ENCODE measurements at places on chromosomes 2 and 18.

DNA sequence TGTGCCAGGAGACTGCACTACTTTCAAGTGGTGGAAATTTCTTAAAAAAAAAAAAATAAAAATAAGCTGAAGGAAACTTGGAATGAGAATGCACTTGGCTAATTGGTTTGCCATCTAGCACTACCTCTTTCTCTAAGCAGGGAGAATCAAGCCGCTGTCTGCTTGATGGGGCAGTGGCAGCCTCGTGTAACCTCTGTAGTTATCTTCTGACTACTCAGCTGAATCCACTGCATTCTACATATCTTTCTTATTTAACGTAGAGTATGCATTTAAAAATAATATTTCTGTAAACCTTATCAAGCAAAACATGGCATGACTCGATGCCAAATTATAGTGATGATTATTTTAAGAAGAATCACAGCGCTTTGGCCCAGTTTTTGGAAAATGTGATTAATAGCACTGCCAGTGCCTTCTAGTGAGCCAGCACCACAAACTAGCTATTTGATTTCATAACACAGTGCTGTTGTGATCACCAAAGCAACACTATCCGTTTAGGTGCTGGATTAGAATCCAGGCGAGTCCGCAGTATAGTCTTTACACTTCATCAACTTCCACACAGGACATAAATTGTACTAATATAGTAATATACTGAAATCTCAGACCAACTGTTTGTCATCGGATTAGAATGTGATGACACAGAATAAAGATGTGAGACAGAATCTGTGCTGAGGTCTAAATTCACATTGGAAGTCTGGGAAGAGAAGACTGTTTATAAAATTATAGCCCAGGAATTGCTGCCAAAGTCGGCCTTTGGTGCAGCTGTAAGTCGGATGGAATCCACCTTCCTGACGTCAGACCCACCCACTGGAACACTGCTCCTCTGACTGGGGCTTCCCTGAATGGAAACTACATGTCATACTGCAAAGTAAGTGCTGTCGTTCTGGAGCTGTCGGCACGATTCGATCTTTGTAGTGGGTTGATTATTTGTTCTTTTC lies 136.5 kb upstream of the ETAA1 start:
- no peak for DNase-seq

GRCh38 chr2:189442468-189442867 lies 1.2 kb downstream of the WDR75 start:
- DNase-seq = no peak

- no peak for DNase-seq
Observed at GRCh38 chr2:183812091-183812490, 687.8 kb downstream of the NUP35 start.

- peak; percentile 26 for DNase-seq
Observed at GRCh38 chr18:45212181-45213039, 402.9 kb upstream of the SLC14A2 start.

- DNase-seq = no peak
Observed at GRCh38 chr18:79866889-79867574, 69.3 kb downstream of the KCNG2 start.

DNA sequence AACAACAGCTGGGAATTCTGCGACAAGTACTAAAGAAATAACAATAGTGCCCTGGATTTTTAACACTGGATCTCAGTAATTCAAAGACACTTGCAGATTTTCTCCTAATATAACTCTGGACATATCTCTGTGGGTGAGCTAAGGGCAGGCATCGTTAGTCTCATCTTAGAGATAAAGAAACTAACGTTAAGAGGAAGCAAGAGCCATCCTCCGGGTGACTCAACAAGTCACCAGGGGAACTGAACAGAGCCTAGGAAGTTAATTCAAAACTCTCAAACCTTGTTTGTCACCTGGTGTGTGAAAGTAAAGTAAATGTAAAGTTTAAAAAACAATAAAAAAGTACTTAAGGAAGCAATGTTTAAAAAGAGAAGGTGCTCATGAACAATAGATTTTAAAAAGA lies 41.6 kb upstream of the NRP2 start:
- DNase-seq = no peak

GRCh38 chr2:212076456-212076855 lies 462.1 kb downstream of the ERBB4 start:
- no peak for DNase-seq

GRCh38 chr2:40118622-40119021 lies 333.3 kb downstream of the SLC8A1 start:
- DNase-seq = no peak

- DNase-seq = no peak
Observed at GRCh38 chr2:143564419-143564818, 435.2 kb downstream of the ARHGAP15 start.

DNA sequence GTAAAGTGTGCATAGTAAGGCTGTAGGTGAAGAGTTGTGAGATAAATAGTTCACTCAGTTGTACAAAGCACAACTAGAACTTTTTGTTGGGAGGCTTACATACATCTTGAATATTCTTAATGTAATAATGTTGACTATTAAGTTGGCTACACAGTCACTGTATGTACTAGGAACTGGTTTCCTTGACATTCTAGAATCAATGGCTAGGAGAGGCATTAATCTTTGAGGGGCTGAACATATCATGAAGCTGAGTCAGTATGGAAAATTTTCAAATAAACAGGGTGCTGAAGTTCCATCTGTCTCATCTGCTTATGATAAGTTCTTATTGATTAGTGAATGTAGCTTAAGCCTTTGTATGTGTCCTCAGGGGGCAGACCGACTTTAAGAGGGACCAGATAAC lies 23.4 kb downstream of the METTL21A start:
- DNase-seq = no peak

DNA sequence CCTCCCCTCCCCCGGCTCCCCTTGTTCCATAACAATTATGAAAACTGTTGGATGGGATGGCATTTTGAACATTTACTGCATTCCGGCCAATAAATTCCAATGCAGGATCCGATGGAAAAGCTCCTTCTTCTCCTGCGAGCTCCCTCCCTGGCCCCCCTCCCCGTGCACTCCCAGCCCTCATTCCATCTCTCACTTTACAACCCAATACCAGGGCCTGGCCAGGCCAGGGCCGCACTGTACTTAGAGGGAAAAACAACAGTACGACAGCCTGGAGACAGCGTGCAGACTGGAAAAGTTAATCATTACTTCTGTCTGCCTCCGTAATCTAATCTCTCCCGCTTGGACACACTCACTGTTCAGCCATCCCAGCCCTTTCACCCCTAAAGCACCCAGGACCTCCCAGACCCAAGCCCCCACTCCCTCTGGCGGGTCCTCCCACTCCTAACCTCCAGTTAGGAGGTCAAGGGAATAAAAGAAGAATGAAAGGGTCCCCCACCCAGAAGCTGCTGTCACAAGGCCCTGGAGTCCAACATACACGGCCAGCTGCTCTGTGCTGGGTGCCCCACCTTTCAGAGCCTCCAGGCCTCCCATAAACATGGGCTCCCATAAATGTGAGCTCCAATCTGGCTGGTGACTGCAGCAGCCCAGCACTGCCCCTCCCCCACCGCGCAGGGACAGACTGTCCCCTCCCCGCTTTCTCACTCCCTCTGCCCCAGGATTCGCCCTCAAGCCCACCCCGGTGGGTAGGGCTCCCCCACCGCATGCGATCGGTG lies 20.6 kb downstream of the SMAD7 start:
- no peak for DNase-seq

DNA sequence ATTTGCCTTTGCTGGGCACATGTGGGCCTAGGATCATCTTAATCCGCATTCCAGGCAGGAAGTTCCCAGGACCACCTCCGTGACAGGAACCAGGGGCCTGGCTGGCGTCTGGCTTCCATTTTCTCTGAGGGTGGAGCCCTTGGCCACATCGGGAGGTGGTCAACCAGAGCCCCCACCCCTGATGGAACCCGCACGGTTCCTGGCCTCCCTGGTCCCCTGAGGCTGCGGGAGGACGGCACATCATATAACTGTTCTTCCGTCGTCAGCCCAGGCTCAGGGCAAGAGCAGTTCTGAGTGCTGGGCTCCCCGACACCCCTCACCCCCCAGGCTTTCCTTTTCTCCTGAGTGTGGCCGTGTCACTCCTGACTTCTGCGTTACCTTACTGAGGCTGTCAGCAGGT lies 13.5 kb downstream of the ESPNL start:
- no peak for DNase-seq

DNA sequence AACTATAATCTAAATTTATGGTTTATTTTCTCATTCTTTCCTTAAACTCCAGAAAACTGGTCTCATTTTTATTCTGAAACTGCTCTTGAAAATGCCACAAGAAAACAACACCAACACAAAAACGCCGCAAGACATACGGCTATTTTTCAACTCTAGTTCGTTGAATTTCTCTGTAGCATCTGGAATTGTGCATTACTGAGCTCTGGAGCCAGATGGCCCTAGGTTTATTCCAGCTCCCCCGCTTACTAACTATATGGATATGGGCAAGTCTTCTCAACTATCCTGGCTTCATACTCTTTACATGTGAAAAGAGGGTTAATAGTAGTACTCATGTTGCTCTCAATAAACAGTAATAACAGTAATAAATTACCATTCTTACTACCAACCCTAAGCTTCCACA lies 19.9 kb downstream of the FAM98A start:
- DNase-seq = no peak

- no peak for DNase-seq
Observed at GRCh38 chr2:226312155-226312554, 487.5 kb downstream of the IRS1 start.

GRCh38 chr2:127465258-127465657 lies 47.0 kb downstream of the PROC start:
- no peak for DNase-seq

DNA sequence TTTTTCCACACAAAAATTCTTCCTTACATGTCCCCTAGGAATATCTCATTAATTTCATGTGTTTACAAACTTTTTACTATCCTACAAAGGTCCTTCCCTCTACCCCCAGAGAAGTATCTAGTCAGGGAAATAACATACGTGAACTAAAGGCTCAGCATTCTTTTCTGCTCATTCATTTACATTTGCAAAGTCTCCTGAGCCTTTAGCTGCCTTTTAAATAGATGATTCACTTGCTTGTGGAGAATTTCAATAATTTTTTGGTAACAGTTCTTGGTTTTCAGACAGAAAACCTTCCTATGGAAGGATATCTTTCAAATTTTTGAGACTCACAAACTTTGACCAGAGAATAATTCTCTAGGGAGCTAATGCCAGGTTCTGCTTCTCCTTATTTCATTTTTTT lies 81.5 kb upstream of the RMDN2 start:
- no peak for DNase-seq

GRCh38 chr2:112335600-112335999 lies 60.2 kb downstream of the ZC3H6 start:
- DNase-seq = no peak
